PC-3 (cell line): ENCODE measurements at places on chromosomes 11 and 22. TPM values are rescaled to one million over a fixed set of nuclear protein-coding genes. Genes with fewer than 3 reads are reported as not detected.
A peak's percentile ranks its signal among the peaks of the same experiment; 100 is the strongest.

DNA sequence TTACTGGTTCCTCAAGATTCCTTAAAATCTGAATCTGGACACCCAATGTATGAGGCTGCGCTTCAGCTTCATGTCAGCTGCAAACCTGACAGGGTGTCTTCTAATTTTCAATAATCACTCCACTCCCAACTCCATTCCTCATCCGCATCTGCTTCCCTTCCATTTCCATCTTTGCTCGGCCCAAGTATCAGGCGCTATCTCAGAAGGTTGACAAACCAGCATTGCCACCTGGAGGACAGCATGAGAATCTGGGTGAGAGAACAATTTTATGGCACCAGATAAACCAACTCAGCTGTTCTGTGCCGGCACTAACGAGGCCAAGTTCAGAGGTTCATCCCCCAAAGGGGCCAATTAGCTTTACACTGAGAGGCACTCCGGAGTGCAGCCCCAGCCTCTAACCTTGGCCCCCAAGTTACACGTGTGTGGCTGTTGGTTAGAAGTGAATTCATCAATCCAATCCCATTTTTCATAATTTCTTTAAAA, 79.1 kb upstream of the LMO2 start:
- H3K36me3 ChIP-seq: no peaks in the 10 kb centered on the region
- no peak overlapping the region for H3K27ac ChIP-seq
- no peaks in the 10 kb centered on the region for H3K27me3 ChIP-seq
- H3K4me3 ChIP-seq: no peak overlapping the region
- DNase-seq: peak; percentile 69
- H3K4me1 ChIP-seq: no peaks in the 10 kb centered on the region

DNA sequence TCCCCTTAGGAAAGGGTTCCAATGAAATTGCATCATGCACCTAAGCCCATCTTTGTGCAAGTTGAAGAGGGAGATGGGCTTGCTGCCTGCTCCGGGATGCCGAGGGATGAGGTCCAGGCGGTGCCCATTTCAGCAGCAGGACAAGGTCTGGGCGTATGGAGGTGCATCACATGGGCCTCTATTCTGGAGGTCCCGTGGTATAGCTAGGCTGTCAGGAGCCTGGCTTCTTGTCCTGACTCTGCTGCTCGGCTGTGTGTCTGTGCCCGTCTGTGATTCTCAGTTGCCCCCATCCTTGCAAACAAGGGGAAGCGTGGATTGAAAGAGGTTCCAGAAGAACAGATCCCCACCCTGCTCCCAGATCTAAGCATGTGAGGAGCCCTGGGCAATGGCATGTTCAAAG, 130.0 kb downstream of the OSBP2 start:
- no peak overlapping the region for H3K27ac ChIP-seq
- H3K4me3 ChIP-seq: no peak overlapping the region
- H3K36me3 ChIP-seq: no peaks in the 10 kb centered on the region
- no peak for DNase-seq
- H3K4me1 ChIP-seq: peaks cover 27% of the 10 kb centered on the region

DNA sequence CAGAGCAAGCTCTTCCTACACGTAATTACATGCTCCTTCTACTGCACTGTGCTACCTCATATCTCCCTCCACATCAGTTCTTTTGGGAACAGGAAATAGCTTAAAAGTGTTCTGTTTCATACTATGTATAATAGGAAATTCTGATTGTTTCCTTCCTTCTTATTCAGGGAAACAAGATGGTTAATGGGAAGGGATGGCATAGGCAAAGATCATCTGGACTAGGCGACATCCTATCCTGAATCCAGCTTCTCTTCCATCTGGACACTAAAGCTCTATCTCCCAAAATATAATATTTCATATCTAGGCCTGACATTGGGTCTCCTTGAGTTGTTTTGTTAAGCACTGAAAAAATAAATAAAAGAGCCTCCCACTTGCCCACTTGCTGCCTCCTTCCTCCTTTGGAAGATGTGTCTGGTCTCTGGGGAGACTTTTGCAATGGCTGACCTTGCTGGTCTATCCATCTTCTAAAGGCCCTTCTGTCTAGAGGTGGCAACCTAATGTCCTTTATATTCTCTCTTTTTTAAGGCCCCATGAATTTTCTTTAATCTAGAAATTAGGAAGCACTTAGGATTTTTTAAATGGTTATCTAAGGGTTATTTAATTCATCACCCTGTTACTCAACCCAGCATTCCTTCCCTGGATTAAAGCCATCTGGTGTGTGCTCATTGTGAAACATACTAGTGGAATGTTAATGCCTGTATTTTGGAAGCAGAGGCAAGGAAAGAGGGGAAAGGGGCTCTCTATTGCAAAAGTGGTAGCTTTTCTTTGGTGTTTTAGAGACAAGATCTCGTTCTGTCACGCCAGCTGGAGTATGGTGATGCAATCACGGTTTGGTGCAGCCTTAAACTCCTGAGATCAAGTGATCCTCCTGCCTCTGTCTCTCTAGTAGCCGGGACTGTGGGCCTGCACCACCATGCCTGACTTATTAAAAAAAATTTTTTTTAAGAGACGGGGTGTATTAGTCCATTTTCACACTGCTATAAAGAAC, 20.6 kb downstream of the CLMP start:
- H3K4me1 ChIP-seq: peaks cover 49% of the 10 kb centered on the region
- peak; percentile 97 for DNase-seq
- H3K27me3 ChIP-seq: no peaks in the 10 kb centered on the region
- no peak overlapping the region for H3K4me3 ChIP-seq
- H3K27ac ChIP-seq: peak overlapping the region; percentile 81

DNA sequence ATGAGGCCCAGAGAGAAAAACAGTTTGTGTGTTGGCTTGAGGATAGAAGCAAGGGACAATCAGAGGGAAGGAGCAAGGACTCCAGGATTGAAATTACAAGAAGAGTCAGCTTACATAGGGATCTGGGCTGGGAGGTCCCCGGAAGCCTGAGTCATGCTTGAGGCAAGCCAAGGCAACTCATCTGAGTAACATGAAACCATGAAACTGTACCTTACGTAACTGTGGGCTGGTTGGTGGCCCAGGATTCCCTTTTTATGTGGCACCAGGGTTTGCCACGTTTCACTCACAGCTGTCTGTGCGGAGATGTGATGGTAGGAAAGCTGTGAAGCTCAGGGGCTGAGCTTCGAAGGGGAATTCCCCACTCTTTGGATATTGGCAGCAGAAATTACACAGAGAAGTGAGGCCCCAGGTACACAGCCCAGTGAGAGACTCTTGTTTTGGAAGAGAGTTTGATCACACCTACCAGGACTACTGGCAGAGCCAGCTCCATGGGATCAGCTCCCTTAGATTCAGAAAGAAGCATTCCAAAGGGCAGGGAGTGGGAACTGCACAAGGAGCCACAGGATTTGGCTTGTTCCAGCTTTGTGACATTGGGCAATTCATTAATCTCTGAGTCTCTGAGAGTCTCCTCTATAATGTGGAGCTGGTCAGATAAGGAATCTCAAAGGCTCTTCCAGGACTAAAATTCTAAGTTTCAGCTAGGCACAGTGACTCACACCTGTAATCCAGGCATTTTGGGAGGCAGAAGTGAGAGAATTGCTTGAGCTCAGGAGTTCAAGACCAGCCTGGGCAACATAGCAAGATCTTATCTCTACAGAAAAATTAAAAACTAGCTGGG, 7.8 kb downstream of the SLC5A1 start:
- DNase-seq: peak; percentile 88
- H3K36me3 ChIP-seq: no peaks in the 10 kb centered on the region
- no peaks in the 10 kb centered on the region for H3K27me3 ChIP-seq
- H3K4me1 ChIP-seq: peaks cover 16% of the 10 kb centered on the region
- H3K27ac ChIP-seq: peak overlapping the region; percentile 74
- H3K4me3 ChIP-seq: no peak overlapping the region

Gene RAG1
- total RNA-seq: 0.15 and 0.23 TPM in 2 replicates

- H3K36me3 ChIP-seq: peaks cover 52% of the 10 kb centered on the region
- no peak overlapping the region for H3K27ac ChIP-seq
- no peak overlapping the region for H3K4me3 ChIP-seq
- no peaks in the 10 kb centered on the region for H3K27me3 ChIP-seq
These were observed 6.7 kb downstream of the ANKRD13D start for GRCh38 chr11:67295846-67296245.

DNA sequence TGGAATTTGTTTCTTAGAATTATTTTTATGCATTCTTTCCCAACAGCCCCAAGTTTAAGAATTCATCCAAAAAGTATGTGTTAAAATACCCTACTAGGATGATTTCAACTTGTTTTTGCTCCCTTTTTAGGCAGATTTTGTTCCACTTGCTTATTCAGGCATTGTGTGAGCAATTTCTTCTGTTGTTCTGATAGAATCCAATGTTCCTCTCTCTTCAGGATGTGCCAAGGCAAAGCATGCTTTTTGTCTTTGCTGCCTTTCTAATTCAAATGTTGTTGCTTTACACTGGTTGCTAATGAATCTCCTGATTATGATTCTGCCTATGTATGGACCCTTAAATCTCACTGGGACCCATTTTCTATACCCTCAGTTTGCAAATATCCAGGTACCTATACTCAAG, 131.2 kb upstream of the ARHGAP42 start:
- no peak overlapping the region for H3K4me3 ChIP-seq
- H3K27ac ChIP-seq: no peak overlapping the region
- H3K27me3 ChIP-seq: peaks cover 18% of the 10 kb centered on the region; the same call in 1 of the 2 replicates
- no peaks in the 10 kb centered on the region for H3K36me3 ChIP-seq

GRCh38 chr22:19431649-19432132, at the start of gene HIRA:
TSS of gene HIRA (minus strand) at chr22:19431733. CDS start at chr22:19431476, 257 bp downstream.
- H3K4me1 ChIP-seq: peaks cover 24% of the 10 kb centered on the region
- DNase-seq: peak; percentile 72
- peak within 1 kb of the TSS; percentile 98 for H3K4me3 ChIP-seq
- H3K27ac ChIP-seq: peak within 1 kb of the TSS; percentile 91
- peaks cover 5% of the 10 kb centered on the region; the same call in 1 of the 2 replicates for H3K36me3 ChIP-seq

Gene MMP11
- 2.4 and 5.9 TPM in 2 replicates for total RNA-seq

Gene GDPD4
- total RNA-seq: not detected in 2 replicates

DNA sequence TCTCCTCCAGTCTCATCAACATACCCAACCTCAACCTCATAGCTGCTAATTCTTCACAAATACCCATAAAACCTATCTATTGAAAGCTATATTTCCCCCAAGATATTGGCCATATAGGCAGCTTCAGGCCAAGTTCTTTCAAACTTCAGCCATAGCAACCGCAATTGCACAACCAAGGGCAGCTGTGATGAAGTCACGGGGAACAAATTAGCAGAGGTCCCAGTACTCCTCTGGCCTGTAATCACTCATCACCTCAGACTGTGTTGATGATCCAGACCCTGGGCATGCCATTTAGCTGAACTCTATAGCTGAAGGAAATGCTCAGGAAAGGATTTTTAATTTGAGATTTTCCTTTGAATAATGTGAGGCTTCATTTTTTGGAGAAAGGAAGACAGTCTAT, 84.1 kb downstream of the SLC1A2 start:
- H3K27me3 ChIP-seq: no peaks in the 10 kb centered on the region
- no peak overlapping the region for H3K27ac ChIP-seq
- H3K4me1 ChIP-seq: peaks cover 29% of the 10 kb centered on the region
- no peak overlapping the region for H3K4me3 ChIP-seq
- DNase-seq: no peak
- H3K36me3 ChIP-seq: no peaks in the 10 kb centered on the region

DNA sequence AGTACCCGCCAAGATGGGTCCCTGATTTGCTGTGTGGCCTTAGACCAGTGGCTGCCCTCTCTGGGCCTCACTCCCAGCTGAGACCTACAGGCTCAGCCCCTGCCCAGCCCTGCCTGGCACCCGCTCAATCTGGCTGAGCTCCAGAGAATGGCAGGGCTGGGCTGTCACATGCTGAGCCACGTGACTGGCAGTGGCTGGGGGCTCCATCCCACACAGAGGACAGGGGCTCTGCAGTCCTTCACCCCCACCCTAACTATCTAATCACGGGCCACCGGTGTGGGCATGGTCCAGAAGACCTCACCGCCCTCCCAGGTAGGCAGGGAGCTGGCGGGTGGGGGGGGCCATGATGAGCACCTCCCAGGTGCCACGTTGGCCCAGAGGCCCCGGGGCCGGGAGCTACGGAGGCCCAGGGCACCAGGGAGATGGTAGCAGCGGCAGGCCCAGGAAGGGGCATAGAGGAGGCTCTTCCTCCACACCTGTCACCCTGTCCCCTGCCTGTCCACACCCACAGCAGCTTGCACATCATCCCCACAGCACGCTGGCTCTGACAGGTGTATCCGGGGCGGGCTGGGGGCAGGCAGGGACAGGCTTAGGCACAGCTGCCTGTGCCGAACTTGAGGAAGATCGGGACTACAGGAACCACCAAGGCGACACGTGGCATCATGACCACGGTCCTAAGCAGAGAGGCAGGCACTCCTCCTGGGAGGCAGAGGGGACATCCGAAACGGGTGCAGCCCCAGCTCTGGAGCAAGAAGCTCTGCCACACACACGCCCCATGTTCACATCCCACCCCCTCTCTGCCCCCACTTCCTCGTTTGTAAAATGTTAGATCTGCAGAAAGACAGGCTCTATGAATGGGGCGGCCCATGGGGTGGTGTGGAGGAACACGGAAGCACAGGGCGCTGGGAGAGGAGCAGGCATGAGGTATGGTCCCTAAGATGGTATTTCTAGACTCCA, 1.5 kb upstream of the ALDH3B1 start:
- H3K36me3 ChIP-seq: no peaks in the 10 kb centered on the region
- no peaks in the 10 kb centered on the region for H3K27me3 ChIP-seq
- H3K4me1 ChIP-seq: peaks cover 52% of the 10 kb centered on the region
- H3K27ac ChIP-seq: peak overlapping the region; percentile 96; the same call in 1 of the 2 replicates
- H3K4me3 ChIP-seq: no peak overlapping the region
- DNase-seq: no peak

Gene CARD10
- 20.7 and 26.3 TPM in 2 replicates for total RNA-seq

GRCh38 chr11:118610773-118611432, 3.5 kb downstream of the PHLDB1 start:
- H3K27me3 ChIP-seq: no peaks in the 10 kb centered on the region
- H3K36me3 ChIP-seq: no peaks in the 10 kb centered on the region
- peak; percentile 61 for DNase-seq
- peaks cover 5% of the 10 kb centered on the region; the same call in 1 of the 2 replicates for H3K4me1 ChIP-seq
- H3K27ac ChIP-seq: no peak overlapping the region

Gene OR4C11
- total RNA-seq: not detected in 2 replicates

GRCh38 chr11:128205796-128206195, 381.6 kb downstream of the ETS1 start:
- 0 out of 2 replicates have a peak, but pooled peaks cover 6% of the 10 kb centered on the region for H3K36me3 ChIP-seq
- H3K4me3 ChIP-seq: no peak overlapping the region
- peak; percentile 13 for DNase-seq
- H3K27me3 ChIP-seq: no peaks in the 10 kb centered on the region

DNA sequence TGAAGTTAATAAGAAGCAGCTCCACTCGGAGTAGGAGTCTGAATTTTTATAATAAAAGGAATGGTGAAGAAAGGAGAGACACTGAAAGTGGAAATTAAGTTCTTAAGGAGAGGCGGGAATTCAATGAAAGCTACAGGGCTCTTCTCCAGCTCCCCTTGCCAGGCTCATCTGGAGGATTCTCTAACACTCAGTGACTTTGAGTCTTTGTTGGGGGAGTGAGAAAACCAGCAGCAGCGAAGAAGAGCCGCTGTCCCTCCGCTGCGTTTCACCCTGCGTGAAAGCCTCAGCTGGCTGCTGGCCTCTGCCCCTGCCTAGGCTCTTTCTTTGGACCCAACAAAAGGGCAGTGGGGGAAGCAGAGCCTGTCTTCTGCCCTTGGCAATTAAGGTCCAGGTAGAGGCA, 113.0 kb downstream of the NTM start:
- peaks cover 27% of the 10 kb centered on the region; the same call in 1 of the 2 replicates for H3K27me3 ChIP-seq
- H3K27ac ChIP-seq: no peak overlapping the region
- no peaks in the 10 kb centered on the region for H3K4me1 ChIP-seq
- no peak for DNase-seq
